ENCODE measurements at places on chromosomes 6 and 20.

DNA sequence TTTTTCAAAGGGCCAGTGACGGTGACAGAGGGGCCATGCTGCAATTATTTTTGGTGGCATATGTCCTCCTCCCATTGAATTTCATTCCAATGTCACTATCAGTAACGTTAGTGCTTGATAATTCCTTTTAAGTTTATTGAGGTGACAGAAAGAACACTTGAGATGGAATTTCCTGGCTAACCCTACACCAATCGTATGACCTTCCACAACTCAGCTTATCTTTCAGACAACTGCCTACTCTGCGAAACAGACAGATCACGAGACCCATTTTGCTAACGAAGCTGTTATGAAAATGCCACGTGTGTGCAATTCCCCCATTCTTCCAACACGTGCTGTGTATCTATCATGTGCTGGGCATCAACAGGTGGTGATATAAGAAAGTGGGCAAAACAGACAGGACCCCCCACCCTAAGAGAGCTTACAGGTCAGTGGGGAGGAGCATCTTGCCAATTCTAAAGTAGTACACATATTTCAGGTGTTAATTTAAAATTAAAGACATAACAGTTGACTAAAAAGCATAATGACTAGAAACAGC, 113.0 kb downstream of the IRF4 start:
- no peak for DNase-seq

DNA sequence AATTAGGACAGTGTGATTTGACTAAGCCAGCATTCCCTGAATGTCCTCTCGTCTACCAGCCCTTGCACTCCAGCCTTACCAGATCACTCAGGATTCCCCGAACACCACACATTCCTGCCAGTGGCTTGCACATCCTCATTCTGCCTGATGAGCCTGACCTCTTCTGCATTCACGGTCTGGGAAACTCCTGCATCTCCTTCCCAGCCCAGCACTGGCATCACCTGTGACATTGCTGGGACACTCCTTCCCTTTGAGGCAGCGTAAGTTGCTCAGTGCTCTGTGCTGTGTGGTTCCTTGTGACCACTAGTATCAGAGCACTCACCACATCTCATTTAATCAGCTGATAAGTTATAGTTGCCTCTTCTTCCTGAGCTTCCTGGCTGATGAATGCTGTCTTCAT, 17.3 kb downstream of the NCOA7 start:
- DNase-seq, result no peak

- no peak for DNase-seq
Measured at GRCh38 chr20:4781637-4782377, 60.1 kb downstream of the PRND start.

DNA sequence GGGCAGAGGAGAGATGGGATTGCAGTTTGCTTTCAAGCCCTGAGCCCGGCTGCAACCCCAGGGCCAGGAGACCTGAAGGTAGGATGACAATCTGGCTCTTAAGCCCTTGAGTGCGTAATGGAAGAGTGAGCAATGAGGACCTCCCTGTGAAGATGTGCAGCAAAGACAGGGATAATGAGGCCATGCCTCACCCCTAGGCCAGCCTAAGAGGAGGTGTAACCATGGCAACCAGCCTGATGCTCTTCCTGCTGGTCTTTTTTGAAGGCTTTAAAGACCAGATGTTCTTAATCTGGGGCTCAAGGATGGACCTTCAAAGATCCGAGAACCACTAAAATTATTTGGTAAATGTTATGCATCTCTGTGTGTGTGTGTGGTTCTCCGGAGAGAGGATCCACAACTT, 8.2 kb downstream of the ARHGAP40 start:
- DNase-seq, result no peak

DNA sequence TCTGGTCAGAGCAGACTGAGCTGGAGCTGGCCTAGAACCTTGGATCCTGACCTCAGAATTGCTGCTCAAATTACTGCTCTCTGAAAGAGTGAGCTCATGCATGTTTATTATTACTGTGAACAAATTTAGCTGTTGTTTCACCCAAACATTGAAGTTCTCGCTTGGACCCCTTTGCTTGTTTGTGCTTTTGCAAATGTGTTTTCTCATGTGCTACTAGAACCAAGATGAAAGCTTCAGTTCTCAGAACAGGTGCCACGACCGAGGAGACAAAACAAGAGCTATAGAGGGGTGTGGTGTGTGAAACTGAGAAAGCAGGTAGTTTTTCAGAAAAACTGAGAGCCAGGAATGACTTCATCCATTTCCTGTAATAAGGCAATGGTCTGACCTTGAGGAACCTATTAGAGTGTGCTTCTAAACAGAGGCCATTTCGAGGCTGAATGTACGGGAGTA, 50.0 kb upstream of the ESR1 start:
- DNase-seq, result peak; percentile 90
